Renal pelvis (tissue), 12 donors: ENCODE measurements at places on chromosomes 13 and 19. TPM values are rescaled to one million over a fixed set of nuclear protein-coding genes. Genes with fewer than 3 reads are reported as not detected.
A peak's percentile ranks its signal among the peaks of the same experiment; 100 is the strongest.

The TMPRSS9 gene
- 1.1 TPM for polyA plus RNA-seq

The DACH1 gene
- polyA plus RNA-seq, result 99.0 TPM

The SIGLEC12 gene
- polyA plus RNA-seq, result 0.19 TPM

The SHANK1 gene
- polyA plus RNA-seq, result 4.9 TPM

The RXFP2 gene
- 0.49 TPM for polyA plus RNA-seq

The CGB5 gene
- polyA plus RNA-seq, result 0.20 TPM

The NMRK2 gene
- polyA plus RNA-seq, result 0.40 TPM

The PEG3 gene
- polyA plus RNA-seq, result 74.9 TPM

The PPP2R1A gene
- polyA plus RNA-seq, result 492 TPM

The PODNL1 gene
- 1.5 TPM for polyA plus RNA-seq

DNA sequence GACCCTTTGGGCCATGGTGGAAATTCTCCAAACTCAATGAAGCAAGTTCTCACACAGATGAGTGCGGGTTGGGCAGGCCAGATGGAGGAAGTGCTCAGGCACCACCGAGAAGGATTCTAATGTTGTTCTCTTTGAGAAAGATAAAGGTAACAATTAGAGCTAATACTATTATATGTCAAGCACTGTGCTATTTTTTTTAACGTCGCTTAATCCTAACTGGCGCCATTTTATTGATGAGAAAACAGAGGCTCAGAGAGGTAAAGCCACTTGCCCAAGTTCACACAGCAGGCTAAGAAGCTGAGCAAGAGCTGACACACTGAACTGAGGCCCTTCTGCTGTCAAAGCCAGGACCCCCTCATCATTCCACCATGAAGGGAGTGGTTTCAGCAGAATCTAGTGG is 1.0 kb downstream of the FBL start:
- no peak for DNase-seq

- no peak for DNase-seq
These were observed 199.6 kb downstream of the KLF5 start for GRCh38 chr13:73258406-73258805.

DNA sequence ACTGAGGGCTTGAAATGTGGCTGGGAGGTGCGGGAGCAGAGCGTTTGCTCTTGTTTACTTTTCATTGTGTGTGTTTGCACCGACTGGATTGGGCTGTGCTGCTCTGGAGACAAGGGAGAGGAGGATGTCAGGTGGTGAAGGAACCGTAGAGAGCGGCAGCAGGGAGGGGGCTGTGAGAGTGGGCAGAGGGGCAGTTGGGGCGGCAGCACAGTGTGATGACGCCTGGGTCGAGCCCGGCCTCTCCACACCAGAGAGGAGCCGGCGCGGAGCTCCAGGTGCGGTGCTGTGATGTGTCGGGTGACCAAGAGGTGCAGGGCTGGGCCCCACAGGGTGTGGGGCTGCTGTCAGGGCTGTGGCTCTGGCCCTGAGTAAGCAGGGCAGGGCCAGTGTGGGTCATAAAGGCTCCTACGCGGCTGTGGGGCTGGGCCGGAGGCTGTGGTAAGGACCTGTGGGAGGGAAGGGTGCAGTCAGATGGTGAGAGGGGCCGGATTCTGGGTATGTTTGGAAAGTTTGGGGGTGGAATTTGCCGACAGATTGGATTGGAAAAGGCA is 10.5 kb downstream of the NAXD start:
- DNase-seq, result no peak

DNA sequence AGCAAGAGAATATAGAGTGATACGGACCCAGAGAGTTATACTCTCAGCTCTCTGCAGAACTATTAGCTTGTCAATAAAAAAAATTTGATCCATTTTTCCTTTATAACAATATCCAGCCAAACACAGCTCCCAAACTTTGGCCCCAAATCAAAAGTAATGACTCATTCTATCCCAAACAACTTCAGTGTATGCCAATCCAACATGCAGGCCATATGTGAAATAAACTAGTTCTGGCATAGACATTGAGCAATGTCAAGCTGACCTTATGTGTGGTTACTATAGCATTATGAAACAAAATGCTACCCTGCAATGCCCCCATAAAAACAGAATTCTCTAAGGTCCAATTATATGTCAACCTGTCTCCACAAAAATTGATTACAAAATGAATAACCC is 209.5 kb downstream of the DNAJC15 start:
- no peak for DNase-seq

DNA sequence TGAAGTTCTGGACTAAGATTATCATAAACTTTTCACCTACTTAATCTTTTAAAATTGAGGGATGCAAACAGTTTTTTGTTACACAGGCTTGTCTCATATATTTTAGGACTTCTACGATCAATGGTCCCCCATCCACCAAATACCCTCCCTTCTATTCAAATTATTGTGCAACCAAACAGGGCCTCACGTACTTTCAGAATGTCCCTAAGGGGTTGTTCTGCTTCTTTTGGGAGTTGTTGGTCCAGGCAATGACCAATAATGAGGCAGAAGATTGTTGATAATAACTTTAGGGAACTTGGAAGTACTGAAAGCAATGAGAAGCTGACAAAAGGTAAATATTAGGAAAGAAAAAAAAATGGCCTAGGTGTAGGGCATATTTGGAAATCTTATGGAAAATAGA is 2.9 kb downstream of the DNAJC15 start:
- no peak for DNase-seq

DNA sequence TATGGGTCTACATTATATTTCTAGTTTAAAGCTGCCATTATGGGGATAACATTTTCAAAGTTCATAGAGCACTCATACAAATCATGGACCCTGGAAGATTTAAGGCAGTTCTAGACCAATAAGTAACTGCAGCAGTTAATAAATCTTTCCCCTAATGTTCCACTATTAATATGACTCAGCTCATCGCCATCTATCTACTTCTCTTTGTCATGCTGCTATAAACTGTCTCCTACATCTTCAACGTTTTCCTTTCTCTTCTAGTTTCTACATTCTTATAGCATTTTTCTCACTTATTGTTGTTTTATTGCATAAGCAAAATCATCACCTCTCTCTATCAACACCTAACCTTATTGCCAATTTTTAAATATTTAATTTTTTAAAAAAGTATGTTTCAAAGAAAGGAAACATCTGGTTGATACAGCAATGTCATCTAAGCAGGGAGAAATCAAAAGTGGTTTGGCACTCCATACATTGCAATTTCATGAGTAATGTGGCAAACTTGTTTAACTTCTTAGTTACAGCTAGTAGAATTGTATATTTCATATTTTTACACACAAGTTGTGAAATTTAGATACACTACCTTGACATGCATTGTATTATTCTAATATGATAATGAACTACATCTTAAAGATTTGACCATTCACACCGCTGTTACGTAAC is 1500.4 kb upstream of the MIR17HG start:
- no peak for DNase-seq

DNA sequence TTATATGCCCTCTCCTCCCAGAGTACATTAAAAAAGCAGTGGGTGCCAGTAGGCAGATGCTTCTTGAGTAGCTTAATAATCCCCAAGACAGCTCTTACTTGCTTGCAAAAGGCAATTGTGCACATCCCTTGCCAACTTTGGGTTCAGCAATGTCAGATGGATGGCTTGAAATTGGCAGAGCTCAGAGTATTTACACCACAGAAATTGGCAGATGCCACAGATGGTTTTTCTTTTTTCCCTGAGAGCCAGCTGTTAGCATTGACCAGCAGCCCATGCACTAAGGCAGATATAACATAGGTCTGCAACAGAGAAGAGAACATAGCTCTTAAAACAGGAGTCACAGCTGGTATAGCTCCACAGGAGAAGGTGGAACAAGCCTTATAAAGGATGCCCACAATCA is 18.4 kb upstream of the RNASEH2B start:
- no peak for DNase-seq

GRCh38 chr19:10566658-10567410 is 1.0 kb upstream of the KRI1 start:
- DNase-seq, result no peak

DNA sequence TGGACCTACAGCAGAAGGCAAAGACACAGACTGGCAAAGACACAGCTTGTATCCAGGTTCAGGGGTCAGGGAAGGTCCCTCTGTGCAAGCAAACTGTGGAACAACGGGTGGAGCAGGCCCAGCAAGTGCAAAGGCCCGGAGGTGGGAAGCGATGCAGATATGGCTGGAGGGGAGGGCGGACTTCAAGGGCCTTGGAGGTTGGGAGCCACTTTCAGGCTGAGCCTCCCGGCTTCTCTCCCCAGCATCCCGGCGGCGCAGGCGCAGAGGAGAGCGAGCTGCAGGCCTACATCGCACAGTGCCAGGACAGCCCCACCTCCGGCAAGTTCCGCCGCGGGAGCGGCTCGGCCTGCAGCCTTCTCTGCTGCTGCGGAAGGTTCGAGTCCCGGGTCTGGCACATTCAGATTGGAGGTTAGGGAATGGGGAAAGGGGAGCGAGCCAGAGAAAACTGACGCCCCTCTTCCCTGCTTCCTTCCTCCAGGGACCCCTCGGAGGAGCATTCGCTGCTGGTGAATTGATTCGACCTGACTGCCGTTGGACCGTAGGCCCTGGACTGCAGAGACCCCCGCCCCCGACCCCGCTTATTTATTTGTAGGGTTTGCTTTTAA is 2.1 kb upstream of the PNPLA6 start:
- DNase-seq, result no peak

GRCh38 chr13:46908501-46908900 is 11.6 kb upstream of the HTR2A start:
- DNase-seq, result no peak

DNA sequence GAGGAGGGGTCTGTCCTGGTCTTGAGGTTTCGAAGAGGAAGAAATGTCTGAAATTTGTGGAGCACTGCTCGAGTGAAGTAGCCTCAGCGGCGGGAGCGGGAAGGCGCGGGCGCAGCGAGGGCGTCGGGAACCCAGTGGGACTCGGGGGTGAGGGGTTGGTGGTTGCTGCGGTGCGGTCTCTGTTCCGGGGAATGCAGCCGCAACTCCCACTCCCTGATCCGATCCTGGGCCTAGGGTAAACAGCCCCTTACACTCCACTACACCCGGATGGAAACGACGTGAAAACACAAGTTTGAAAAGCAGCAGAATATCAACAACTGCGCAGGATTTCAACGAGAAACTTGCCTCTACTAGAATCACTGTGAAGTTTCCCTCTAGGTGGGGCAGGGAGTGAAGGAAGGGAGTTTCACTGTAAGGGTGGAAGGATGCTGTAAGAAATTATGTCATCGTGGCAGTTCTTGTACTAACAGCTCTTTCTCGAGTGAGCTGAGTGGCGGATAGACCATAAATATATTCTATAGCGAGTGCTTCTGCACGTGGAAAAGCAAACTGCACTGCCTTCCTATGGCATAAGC is 2.0 kb upstream of the KLF12 start:
- DNase-seq, result peak; percentile 61

- no peak for DNase-seq
These were observed 8.9 kb downstream of the TSHZ3 start for GRCh38 chr19:31340042-31341025.
